Choroid plexus epithelial cell (primary cell): ENCODE measurements at places on chromosomes 2 and 18.

- DNase-seq: no peak
These were observed 63.7 kb upstream of the DNAJC10 start for GRCh38 chr2:182652326-182652725.

- DNase-seq: peak; percentile 91
These were observed at the start of the genes LIPT1 and TSGA10 for GRCh38 chr2:99154643-99155536. LIPT1 (plus strand) TSS chr2:99154967; CDS start chr2:99161958, 6,991 bp downstream. TSGA10 (minus strand) TSS chr2:99154942; CDS start chr2:99109439, 45,503 bp downstream.

GRCh38 chr2:98664323-98664722 lies 55.9 kb downstream of the UNC50 start:
- no peak for DNase-seq

DNA sequence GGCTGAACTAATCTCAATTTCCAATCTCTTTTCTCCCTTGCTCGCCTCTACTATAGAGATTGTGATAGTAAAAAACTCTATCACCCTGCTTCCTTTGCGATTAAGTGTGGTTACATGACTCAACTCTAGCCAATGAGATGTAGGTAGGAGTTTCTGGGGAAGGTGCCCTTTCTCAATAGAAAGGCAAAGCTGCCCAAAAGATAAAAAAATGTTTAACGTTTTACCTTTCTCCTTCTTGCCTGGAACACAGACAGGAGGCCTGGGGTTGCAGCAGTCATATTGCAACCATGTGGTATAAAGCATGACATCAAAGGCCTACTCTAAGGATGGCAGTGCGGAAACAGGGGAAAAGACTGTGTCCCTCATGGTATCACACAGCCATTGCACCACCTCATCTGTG lies 31.5 kb downstream of the TMEM37 start:
- no peak for DNase-seq

DNA sequence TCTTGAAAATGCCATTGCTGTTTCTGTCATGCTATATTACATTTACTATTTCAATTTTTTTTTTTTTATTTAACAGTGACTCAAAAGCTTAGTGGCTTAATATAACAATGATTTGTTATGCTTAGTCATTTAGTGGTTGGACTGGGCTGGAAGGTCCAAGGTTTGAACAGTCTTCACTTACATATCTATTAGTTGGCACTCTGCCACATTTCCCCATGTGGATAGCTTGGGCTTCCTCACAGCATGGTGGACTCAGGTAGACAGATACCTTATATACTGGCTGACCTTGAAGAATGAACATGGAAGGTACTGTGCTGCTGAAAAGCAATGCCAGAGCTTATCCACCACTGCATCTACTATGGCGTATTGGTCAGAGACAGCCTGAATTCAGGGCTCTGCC lies 909.5 kb upstream of the SOX11 start:
- no peak for DNase-seq

GRCh38 chr2:44642123-44642857 lies 280.5 kb downstream of the CAMKMT start:
- DNase-seq: no peak

GRCh38 chr2:222436040-222436413 lies 11.7 kb downstream of the SGPP2 start:
- DNase-seq: no peak

DNA sequence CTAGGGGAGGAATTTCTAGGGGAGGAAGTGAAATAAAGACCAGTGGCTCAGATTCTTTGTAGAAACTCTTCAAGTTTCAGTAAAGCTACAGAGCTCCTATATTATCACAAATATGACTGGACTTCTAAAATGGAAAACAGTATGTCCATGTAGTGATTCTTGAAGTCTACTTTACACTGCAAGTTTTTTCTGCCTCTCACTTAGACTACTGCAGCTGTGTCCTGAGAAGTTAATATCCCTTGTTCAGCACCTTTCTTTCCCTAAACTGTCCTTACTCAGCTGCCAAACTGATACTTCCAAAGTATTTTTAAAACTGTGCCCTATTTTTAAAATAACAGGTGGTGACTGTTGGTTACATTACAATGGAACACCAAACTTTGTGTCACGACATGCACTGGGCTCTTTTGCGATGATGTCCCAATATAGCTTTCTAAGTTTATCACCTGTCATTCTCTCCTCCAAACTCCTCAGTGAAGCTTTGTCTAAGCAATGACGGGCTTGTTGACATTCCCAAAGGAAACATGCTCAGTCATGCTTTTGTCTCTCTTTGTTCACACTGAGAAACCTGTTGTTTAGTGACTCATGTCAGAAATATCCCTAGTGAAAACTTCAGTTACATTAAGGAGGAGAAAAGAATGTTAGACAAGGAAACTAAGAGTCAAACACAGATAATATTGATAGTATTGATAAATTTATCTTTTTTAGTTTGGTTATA lies 341.1 kb downstream of the ARL6IP6 start:
- DNase-seq: peak; percentile 1

DNA sequence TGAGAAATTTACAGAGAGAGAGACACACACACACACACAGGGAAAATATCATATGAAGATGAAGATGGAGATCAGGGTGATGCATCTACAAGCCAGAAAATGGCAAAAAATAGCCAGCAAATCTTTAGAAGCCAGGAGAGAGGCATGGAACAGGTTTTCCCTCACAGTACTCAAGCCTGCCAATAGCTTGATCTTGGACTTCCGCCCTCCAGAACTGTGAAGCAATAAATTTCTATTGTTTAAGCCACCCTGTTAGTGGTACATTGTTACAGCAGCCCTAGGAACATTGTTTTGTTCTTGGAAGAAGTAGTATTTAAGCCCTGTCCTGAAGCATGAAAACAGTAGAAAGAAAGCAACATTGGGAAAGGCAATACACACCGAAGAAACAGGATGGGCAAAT lies 292.0 kb upstream of the LRP1B start:
- DNase-seq: no peak

DNA sequence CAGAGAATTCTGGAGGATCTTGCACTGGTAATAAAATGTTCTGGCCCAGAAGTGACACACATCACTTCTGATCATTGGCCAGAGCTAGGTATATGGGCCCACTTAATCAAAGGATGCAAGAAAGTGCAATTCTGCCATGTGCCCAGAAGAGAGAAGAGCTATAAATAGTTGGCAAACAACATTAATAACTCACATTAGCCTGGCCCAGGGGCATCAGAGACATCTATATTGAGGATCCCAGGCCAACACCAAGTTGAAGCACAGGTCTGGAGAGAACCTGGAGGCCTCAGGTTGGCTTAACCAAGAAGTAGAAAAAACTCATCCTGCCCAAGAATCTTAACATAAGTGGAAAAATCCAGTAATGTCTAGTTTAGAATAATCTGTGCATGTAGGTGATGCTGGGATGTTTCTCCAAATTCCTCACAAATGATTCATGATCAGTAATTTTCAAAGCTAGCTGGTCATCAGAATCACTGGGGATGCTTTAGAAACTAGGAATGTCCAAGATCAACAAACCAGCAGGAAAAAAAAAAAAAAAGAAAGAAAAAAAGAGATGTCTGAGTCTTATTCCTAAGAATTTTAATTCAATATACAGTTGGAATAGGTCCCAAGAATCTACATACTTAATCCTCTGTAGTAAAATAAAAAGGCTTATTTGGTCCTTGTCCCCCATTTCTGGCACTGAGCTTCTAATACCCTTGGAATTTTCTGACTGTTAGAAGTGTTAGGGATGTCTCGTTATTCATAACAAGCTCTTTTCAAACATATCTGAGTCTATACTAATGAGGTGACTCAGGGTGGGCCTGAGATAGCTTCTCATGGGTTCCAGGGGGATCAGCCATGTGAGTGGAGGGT lies 35.0 kb upstream of the EVA1A start:
- DNase-seq: peak; percentile 89

DNA sequence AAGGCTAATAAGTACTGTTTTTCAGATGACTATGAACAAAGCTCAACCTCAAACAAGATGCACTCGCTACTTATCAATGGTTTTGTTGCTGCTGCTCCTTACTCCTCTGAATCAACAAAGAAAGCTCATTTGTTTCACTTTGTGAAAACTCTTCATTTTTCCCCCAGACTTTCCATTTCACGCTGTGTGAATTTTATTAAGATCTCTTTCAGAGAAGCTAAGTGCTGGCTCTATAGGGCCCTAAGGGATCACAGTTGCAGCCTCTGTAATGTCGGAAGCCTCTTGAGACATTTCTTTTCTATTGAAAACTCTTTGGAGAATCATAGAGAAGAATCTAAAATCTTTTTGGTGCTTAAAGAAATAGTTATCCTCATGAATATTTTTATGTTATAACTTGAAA lies 209.8 kb downstream of the CD226 start:
- DNase-seq: no peak

GRCh38 chr18:67219821-67220220 lies 296.7 kb downstream of the DSEL start:
- DNase-seq: no peak

DNA sequence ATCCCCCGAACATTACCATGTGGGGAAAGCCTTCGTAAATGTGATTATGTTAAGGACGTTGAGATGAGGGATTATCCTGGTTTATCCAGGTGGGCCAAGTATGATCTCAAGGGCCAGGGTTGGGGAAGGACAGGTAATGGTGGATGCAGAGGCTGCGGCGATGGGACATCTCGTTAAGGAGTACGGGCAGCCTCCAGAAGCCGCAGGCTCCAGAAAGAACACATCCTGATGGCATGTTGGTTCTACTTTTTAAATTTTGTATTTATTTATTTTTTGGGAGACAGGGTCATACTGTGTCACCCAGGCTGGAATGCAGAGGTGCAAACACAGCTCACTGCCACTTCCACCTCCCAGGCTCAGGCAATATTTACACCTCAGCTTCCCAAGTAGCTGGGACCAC lies 86.2 kb upstream of the RAB6C start:
- DNase-seq: no peak

GRCh38 chr2:100057901-100058261 lies 84.5 kb downstream of the AFF3 start:
- peak; percentile 23 for DNase-seq

GRCh38 chr2:216683846-216684245 lies 11.5 kb downstream of the IGFBP5 start:
- peak; percentile 99 for DNase-seq

DNA sequence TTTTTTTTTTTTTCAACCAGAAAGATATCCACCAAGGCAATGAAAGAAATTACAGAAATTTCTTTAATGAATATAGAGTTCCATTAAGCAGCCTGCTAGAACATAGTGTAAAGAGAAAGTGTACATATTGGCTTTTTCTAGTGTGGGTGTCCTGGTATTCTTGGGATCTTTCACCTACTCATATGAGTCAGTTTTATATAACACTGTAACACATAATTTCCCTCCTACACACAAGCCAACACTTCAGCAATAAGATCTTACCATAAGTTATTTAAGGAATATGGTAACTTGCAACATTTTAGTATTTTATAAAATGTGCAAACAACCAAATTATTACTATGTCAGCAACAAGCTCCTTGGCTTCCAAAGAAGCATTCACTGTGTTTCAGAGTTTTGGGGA lies 59.9 kb downstream of the ZRANB3 start:
- peak; percentile 2 for DNase-seq

GRCh38 chr2:20353241-20353992 lies 2.8 kb upstream of the PUM2 start:
- DNase-seq: no peak
